ENCODE measurements at places on chromosomes 6 and 20. TPM values are rescaled to one million over a fixed set of nuclear protein-coding genes. Genes with fewer than 3 reads are reported as not detected.

Gene HBS1L
- polyA plus RNA-seq = 77.0 TPM

Gene VSTM2L
- polyA plus RNA-seq = 0.82 TPM

Gene PI16
- polyA plus RNA-seq = 1.1 TPM

Gene TDP2
- polyA plus RNA-seq = 61.0 TPM

Gene PBOV1
- not detected for polyA plus RNA-seq

Gene NOX3
- 1.1 TPM for polyA plus RNA-seq

Gene C20orf144
- polyA plus RNA-seq = 0.25 TPM

Gene HEY2
- 7.3 TPM for polyA plus RNA-seq

Gene NKAIN4
- polyA plus RNA-seq = 41.3 TPM

Gene ANGPT4
- 0.20 TPM for polyA plus RNA-seq

Gene ADGRF5
- 29.0 TPM for polyA plus RNA-seq

Gene CASS4
- 3.1 TPM for polyA plus RNA-seq

Gene PPP1R16B
- 7.5 TPM for polyA plus RNA-seq

- no peak for DNase-seq
These were observed 154.7 kb downstream of the BTBD3 start for GRCh38 chr20:12072221-12072953.

GRCh38 chr6:34958734-34959133, 69.7 kb downstream of the ANKS1A start:
- no peak for DNase-seq

GRCh38 chr6:93407186-93407585, 12.2 kb downstream of the EPHA7 start:
- no peak for DNase-seq

DNA sequence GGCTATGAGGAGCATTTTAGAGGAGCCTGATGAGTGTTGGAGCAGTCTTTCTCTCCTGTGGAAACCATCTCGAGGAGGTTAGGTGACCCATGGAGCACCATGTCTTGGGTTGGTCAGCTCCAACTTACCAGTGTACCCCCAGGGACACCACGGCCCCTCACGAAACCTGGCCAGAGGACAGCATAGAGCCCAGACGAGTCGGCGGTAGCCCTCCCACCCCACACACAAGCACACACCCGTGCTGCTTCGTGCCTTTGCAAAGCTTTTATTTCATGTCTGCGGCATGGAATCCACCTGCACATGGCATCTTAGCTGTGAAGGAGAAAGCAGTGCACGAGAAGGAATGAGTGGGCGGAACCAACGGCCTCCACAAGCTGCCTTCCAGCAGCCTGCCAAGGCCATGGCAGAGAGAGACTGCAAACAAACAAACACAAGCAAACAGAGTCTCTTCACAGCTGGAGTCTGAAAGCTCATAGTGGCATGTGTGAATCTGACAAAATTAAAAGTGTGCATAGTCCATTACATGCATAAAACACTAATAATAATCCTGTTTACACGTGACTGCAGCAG, 53.6 kb downstream of the EZR start:
- DNase-seq = no peak

GRCh38 chr6:36701401-36701991, 3.9 kb downstream of the RAB44 start:
- DNase-seq = no peak

GRCh38 chr6:9208966-9209365, 773.6 kb upstream of the SLC35B3 start:
- no peak for DNase-seq

GRCh38 chr6:167796192-167796981, 30.3 kb upstream of the AFDN start:
- DNase-seq = no peak

- DNase-seq = no peak
These were observed 168.2 kb upstream of the RIN2 start for GRCh38 chr20:19589787-19590362.

DNA sequence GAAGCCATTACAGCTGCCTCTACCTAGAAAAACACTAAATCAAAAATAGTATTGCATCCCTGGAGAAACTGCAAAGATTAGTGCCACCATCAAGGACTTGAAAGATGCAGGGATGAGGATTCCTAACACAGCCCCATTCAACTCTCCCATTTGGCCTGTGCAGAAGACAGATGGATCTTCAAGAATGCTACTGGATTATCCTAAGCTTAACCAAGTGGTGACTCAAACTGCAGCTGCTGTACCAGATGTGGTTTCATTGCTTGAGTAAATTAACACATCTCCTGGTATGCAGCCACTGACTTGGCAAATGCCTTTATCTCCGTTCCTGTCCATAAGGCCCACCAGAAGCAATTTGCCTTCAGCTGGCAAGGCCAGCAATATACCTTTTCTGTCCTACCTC, 117.4 kb downstream of the TBC1D32 start:
- DNase-seq = no peak

- DNase-seq = no peak
These were observed 170.8 kb upstream of the GMDS start for GRCh38 chr6:2416128-2416712.

DNA sequence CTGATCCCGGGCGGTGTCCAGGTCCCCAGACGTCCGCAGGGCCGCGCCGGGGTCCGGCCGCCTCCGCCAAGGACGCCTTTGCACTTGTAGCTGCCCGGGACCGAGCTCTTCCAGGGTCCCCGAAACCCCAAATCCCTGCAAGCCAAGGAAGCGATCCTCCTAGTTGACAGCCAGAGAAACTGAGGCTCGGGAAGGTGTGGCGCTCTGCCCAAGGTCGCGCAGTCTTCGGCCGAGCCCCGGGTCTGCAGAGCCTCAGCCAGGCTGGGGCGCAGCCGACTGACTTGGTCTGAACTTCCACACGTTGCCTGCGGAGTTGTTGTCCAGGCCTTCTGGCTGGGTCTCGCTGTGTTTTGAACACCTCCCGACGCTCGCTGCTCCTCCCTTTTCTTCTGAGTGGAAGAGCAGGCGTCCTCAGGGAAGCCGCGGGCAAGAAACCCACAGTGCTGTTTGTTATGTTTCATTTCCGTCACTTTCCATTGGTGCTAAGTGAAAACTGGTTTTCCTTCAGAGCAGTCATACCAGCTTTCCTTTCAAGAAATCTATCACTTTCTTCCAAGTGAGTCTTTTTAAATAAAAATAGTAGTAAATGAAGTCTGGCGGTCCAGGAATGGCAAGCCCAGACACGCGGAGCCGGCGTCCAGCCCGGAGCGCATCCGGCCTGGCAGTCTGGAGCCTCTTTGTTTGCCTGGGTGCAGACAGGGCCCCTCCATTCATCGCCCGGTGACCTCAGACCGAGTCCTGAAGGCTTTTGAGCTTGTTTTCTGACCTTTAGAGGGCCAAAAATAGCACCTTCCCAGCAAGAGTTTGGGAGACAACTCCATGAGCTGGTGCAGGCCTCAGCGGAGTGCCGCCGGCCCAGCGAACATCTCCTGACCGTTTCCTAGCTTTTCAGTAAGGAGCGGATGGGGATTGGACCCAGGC, 698 bp downstream of the FAM210B start:
- DNase-seq = no peak

GRCh38 chr6:168667428-168667805, 226.4 kb downstream of the SMOC2 start:
- no peak for DNase-seq

- DNase-seq = no peak
These were observed 162.3 kb downstream of the PAX1 start for GRCh38 chr20:21867811-21868210.

DNA sequence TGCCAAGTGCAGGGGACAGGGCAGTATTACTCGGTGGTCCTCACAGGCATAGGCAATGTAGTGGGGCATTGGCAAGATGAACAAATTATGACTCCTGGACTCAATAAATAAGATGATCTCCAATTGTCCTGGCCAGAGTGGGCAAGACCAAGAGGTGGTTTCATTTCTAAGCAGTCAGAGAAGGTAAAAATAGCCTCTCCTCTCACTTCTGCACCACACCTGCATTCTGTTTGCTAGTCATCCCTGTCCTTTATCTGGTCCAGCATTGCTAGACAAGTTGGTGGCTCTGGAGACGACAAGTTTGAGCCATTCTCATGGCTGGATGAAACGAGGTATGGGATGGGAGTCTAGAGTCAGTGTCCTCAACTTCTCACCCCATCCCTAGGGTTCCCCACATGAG, 83.0 kb downstream of the BANF2 start:
- no peak for DNase-seq

DNA sequence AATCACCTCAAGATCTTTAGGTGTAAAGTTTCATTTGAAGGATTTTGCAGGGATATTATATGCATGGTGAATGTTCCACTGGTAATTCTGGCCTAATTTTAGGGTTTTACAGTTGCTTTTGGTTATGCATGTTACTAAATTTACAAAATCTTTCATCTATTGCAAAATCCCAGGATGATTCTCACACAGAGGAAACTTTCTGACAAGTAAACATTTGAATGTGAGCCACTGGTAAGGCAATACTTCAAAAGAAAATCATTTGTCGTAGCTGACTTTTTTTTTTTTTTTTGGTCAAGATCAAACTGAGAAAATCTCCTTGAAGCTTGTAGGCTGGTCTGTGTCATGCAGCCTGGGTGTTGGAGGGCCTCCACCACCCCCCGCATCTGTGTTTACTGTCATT, 141.9 kb upstream of the EXOC2 start:
- DNase-seq = no peak

DNA sequence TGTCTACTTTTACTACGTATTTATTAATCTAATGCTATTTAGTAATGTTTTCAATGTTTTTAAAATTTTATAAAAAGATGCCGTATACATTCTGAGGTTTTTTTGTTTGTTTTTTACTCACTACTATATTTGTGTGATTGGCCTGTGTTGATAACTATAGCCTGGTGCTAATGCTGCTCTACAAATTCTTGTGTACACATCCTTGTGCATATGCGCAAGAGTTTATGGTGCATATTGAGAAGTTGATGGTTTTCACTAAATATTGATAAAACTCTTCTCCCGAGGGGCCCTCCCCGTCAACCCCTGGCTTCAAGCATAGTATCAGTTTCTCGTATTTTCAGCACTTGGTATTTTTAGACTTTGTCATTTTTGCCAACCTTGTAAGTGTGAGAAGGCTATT, 59.9 kb downstream of the E2F3 start:
- DNase-seq = no peak

DNA sequence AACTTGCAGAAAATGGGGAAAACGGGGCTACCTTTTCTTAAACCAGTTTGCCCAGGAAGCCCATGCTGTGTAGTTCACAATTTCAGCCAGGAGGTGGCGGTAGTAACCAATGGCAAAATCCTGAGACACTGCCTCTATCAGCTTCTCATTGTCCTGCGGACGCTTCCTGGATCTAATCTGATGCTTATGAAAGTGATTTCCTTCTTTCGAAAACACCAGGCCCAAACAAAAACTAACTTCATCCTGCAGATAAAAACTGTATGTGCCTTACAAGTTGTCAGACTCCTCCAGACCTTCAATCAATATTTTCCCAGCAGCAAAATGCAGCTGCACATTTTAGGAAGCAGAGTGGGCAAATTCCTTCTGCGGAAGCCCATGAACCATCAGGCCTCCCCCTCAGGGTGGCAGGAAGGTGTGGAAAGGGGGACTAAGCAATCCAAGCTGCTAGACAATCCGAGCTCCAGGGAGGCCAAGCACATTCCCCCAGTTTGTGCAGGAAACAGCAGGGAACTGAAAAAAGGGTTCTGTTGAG, 88.5 kb downstream of the LY86 start:
- no peak for DNase-seq

- DNase-seq = no peak
These were observed 74.0 kb upstream of the MYL9 start for GRCh38 chr20:36467076-36467999.

DNA sequence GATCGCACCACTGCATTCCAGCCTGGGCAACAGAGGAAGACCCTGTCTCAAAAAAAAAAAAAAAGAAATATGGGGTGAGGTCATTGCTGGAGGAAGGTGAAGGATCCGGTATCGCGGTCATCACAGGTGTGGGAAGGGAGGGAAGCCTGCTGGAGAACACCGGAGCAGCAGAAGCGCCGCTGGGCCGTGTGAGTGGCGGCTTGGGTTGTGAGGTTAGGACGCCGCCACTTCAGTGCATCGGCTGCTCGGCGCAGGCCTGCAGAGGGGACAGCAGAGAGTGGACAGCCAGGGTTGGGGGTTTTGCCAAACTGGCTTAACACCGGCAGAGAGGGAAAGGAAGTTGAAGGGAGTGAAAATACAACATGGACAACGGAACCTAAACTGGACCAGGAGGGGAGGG, 5.4 kb downstream of the TLDC2 start:
- no peak for DNase-seq

DNA sequence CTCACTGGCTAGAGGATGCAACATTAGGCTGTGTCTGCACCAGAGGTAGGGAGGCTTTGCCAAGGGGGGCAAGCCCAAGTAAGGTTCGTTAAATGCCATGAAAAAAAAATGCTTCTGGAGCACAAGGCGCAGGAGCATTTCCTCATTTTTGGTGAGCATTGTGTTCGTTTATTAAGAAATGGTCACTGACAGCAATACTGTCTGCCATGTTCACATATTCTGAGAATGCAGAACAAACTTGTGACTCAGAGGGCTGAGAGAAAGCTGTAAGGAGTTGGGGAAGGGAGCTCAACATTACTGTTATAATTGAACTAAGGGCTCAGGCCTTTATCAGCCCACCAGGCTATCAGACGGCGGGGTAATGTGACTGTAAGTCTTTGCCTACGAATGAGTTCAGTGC, 465.4 kb upstream of the BTBD3 start:
- DNase-seq = no peak

- no peak for DNase-seq
These were observed 104.2 kb downstream of the PREX1 start for GRCh38 chr20:48723308-48724264.

DNA sequence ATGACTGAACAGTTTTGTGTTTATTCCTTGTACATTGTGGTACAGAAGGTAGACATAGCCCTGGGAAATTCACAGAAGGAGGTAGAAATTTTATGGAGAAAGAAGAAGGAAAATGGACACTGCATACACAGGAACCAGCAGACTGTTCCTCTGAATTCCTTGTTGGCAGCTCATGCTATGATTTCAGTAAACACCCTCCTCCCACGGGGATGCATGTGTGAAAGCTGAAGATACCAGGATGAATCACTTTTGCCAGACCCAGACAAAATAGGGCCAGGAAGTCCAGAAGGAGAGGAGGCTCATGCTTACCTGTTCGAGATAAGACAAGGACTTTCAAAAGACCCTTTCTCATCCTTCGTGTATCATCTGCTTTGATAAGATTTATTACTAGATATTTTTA, 110.3 kb upstream of the GGTLC1 start:
- no peak for DNase-seq

- no peak for DNase-seq
These were observed 2.5 kb downstream of the PMEPA1 start for GRCh38 chr20:57707320-57707719.

DNA sequence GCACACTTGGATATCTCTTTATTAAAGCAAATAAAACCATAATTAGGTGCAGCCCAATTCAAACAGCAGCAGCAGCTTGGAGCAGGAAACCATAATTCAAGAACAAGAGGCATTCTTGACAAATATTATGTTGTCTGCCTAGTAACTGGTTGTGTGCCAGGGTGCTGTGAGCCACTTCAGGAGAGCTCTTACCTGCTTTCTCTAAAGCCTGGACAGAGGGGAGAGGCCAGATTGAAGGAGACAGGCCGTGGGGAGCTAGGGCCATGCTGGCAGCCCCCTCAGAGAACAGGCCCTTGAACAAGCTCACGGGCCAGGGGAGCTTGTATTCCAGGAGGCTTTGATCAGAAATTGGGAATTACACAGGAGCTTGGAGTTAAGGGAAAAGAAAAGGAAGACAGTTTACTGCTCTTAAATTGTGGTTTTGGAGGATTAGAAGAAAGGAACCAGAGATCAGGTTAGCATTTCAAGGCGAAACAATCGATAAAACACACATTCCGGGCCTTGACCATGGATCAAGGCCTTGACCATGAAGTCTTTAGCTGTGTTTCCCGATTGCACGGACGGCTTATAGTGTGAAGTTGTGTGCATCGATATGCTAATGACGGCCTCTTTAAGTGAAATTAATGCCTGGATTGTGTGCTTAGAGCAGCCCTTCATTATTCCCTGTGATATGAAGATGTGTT, 69.8 kb upstream of the NKX2-2 start:
- DNase-seq = no peak

- DNase-seq = no peak
These were observed 62.0 kb upstream of the CD83 start for GRCh38 chr6:14055541-14055940.
